ENCODE measurements at places on chromosomes 5 and 9. TPM values are rescaled to one million over a fixed set of nuclear protein-coding genes. Genes with fewer than 3 reads are reported as not detected.

DNA sequence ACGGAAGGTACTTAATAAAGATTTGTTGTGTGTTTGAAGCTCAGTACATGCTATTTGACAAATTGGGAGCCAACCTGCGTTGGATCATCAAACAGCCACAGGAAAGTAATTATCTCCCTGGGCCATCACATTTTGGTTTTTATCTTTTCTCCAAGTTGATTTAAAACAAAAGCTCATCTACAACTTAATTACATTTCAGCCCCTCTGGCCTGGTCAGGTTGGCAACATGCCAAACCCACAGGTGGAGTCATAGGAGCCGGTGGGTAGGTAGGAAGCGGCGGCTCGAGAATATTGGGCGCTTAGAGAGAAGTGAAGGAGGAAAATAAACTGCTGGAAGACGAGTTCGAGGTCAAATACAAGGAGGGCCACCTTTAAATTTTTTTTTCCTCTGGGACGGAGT, 64.9 kb upstream of the FANCC start:
- DNase-seq = no peak
- H3K4me1 ChIP-seq = no peaks in the 10 kb centered on the region

DNA sequence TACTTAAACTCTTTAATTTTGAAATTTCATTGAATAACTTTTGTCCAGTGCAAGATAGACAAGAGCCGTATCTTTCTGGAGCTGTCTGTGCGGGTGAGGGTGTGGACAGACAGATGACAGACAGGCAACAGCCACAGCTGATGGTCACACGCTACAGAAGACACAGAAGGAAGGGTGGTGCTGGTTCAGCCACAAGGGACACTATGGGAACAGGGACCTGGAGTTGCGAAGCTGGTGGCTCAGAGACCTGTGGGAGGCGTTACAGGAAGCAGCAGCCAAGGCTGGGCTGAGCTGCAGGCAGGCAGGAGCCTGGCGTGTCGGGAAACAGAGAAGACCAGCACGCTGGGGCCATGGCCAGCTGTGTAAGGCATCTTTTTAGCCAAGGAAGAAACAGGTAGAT, 104.4 kb downstream of the WNK2 start:
- H3K27ac ChIP-seq = no peak overlapping the region
- DNase-seq = no peak
- no peaks in the 10 kb centered on the region for H3K4me1 ChIP-seq
- no peaks in the 10 kb centered on the region for H3K36me3 ChIP-seq

DNA sequence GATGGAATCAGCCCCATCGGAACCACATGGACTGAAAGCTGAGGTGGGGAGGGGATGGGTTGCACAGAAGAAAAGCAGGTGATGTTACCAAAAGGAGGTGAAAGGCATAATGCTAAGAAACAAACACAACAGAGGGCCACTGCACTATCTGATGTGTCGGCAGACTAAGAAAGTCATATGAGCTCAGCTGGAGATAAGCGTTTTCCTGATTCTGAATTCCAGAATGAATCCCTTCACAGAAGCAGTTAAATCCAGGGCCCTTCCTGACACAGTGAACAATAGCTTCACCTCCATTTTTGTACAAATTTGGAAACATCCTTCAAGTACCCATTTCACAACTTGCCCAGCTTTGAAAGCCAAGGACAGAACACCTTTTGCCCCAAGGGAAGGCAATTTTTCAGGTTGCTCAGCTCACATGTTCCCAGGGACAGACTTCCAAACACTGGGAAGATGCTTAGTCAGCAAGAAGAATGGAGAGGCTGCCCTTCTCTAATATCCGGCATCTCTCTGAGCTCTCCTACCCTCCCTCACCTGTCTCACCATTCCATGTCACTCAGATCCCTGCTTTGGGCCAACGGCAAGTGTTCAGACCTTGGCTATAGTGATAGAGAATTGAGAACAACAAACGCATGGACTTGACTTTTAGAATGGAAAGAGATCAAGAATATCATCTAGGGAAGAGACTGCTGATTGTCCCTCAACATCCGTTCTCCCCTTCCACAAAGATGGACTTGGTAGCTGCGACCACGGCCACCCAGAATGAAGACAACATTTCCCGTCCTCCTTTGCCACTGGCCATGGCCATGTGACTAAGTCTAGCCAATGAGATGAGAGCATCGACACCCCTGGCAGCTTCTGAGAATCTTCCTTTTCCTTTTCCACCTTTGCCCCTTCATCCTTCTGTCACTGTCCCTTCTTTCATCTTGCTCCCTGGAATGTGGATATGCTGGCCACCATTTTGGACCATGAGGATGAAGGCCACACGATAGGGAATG, 68.6 kb upstream of the IL17B start:
- H3K27ac ChIP-seq = no peak overlapping the region
- DNase-seq = no peak
- peaks cover 2% of the 10 kb centered on the region for H3K4me1 ChIP-seq
- H3K36me3 ChIP-seq = no peaks in the 10 kb centered on the region

GRCh38 chr5:1511651-1512540, 11.9 kb downstream of the LPCAT1 start:
- no peak overlapping the region for H3K4me3 ChIP-seq
- H3K27ac ChIP-seq = no peak overlapping the region
- H3K4me1 ChIP-seq = peaks cover 15% of the 10 kb centered on the region
- peak; percentile 39 for DNase-seq
- peaks cover 2% of the 10 kb centered on the region for H3K36me3 ChIP-seq

GRCh38 chr9:76812591-76812990, 48.4 kb downstream of the PCA3 start:
- peaks cover 41% of the 10 kb centered on the region for H3K27me3 ChIP-seq
- H3K4me1 ChIP-seq = no peaks in the 10 kb centered on the region
- H3K27ac ChIP-seq = no peak overlapping the region

Gene SLC34A3
- not detected for total RNA-seq

DNA sequence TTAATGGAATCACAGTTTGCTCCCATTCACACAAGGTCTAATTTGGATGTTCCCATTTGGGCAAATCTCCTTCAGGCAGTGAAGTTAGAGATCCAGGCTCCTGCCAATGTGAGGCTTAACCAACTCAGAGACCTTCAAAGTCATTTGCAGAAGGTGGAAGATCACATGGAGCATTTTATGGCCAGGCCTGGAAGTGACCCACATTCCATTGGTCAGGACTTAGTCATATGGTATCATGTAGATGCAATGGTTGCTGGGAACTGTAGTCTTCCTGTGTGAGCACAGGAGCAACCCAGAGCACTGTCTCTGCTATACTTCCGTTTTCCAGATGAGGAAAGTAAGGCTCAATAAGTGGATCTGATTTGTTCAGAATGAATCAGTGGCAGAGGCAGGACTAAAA, 292.7 kb upstream of the SMARCA2 start:
- peaks cover 12% of the 10 kb centered on the region for H3K27me3 ChIP-seq
- no peak for DNase-seq
- H3K4me1 ChIP-seq = no peaks in the 10 kb centered on the region
- no peak overlapping the region for H3K27ac ChIP-seq

- no peak overlapping the region for H3K27ac ChIP-seq
- peaks cover 12% of the 10 kb centered on the region for H3K4me1 ChIP-seq
- no peaks in the 10 kb centered on the region for H3K36me3 ChIP-seq
- H3K4me3 ChIP-seq = no peak overlapping the region
- peaks cover 13% of the 10 kb centered on the region for H3K27me3 ChIP-seq
These were observed 102.1 kb downstream of the ACER2 start for GRCh38 chr9:19510907-19511306.

- no peak overlapping the region for H3K4me3 ChIP-seq
- H3K27me3 ChIP-seq = no peaks in the 10 kb centered on the region
- H3K27ac ChIP-seq = no peak overlapping the region
- no peak for DNase-seq
- no peaks in the 10 kb centered on the region for H3K36me3 ChIP-seq
These were observed 236.1 kb downstream of the ASTN2 start for GRCh38 chr9:117178596-117179375.

- no peak overlapping the region for H3K4me3 ChIP-seq
- H3K27ac ChIP-seq = no peak overlapping the region
- H3K4me1 ChIP-seq = peaks cover 67% of the 10 kb centered on the region
- H3K27me3 ChIP-seq = no peaks in the 10 kb centered on the region
- DNase-seq = no peak
These were observed 8.3 kb downstream of the RGS14 start for GRCh38 chr5:177365845-177366527.

GRCh38 chr5:137730336-137730735, 5.6 kb downstream of the KLHL3 start:
- H3K4me1 ChIP-seq = no peaks in the 10 kb centered on the region
- no peak overlapping the region for H3K27ac ChIP-seq
- H3K4me3 ChIP-seq = no peak overlapping the region
- H3K27me3 ChIP-seq = no peaks in the 10 kb centered on the region

- H3K4me3 ChIP-seq = no peak overlapping the region
- no peaks in the 10 kb centered on the region for H3K27me3 ChIP-seq
- no peak overlapping the region for H3K27ac ChIP-seq
- no peak for DNase-seq
These were observed 363.5 kb downstream of the NDUFS4 start for GRCh38 chr5:53923961-53924360.

DNA sequence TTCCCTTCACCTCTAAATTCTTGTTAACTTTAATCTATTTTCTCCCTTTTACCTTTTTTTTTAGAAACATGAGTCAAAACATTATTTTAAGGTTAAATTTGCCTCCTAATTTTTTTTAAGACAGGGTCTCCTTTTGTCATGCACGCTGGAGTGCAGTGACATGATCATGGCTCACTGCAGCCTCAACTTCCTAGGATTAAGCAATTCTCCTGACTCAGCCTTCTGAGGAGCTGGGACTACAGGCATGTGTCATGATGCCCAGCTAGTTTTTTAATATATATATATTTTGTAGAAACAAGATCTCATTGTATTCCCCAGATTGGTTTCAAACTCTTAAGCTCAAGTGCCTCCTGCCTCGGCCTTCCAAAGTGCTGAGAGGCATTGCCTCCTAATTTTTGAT, 424.7 kb upstream of the FAM174A start:
- H3K27me3 ChIP-seq = no peaks in the 10 kb centered on the region
- H3K4me3 ChIP-seq = no peak overlapping the region
- H3K4me1 ChIP-seq = no peaks in the 10 kb centered on the region

DNA sequence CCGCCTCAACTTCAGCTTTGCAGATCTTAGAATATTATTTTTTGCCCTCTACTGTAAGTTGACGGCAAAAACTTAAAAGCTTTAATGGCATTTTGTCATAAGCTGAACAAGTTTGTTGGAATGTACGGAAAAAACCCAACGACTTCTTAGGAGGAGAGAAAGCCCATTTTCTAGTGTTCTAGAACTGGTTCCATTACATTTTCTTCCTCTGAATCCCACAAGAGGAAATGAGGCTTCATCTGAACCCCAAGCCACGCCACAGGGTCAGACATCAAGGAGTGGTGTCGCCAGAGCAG, 113.7 kb downstream of the LHFPL2 start:
- H3K4me1 ChIP-seq = no peaks in the 10 kb centered on the region
- H3K27me3 ChIP-seq = peaks cover 28% of the 10 kb centered on the region
- no peaks in the 10 kb centered on the region for H3K36me3 ChIP-seq
- no peak overlapping the region for H3K27ac ChIP-seq

DNA sequence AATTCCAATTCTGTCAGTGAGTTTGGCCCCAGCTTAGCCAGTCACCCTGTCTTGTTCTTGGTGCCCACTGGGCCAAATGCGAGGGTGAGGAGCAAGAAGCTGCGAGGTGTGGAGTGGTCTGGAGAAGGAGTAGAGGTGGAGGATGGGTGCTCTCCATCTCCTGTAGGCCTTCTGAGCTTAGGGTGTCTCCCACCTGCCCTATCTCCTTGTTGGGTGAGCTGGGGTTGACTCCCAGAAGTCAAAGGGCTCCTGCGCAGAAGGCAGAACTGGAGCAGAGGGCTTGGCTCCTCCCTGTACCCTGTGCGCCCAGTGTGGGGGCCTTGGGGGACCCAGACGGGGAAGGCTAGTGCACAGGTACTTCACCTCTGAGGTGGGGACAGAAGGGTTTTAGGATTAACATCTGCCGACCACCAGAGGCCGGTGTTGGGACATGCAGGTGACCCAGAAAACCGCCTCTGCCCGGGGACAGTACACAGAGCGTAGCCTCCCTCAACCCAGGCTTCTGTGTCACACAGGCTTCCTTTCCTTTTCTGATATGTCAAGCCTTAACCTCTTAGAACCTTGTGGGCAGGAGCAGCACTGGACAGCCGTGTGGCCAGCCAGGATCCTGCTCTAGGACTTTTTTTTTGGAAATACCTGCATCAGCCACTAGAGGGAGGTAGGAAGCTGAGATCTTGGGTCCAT, 16.9 kb downstream of the IL5 start:
- peak; percentile 63 for DNase-seq
- H3K4me3 ChIP-seq = no peak overlapping the region
- peaks cover 55% of the 10 kb centered on the region for H3K4me1 ChIP-seq

DNA sequence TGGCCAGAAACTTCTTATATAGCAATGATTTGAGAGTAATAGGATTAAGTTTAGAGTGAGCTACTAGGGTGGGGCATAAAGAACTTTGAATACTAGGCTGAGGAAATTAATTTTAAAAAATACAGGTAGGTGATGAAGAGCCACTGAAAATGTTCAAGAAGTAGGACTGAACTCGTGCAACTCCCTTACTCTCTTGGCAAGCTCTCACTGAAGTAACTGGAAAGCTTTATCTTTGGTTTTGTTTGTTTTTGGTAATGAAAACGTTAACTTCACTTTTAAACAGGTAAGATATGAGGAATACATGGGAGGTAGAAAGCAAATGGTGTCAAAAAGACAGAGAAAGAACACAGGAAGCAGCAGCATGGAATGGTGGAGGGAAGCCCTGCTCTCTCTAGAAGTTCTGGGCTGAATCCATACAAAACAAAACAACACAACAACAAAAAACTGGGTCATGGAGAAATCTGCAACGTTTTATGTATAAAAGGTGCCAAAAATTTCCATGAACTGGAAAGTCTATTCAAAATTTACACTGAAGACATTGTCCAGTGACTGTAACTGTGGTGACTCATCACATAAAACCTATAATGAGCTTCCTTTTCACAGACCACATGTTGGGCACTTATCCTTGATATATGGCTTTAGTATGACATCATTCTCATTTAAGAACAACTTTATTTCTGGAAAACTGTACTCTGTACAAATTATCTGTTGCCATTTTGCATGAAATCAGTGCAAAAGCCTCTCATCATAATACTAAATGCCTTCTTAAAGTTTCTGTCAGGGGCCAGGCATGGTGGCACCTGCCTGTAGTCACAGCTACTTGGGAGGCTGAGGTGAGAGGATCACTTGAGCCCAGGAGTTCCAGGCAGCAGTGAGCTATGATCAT, 91.2 kb upstream of the CHD1 start:
- DNase-seq = no peak
- no peak overlapping the region for H3K4me3 ChIP-seq
- no peak overlapping the region for H3K27ac ChIP-seq
- H3K36me3 ChIP-seq = no peaks in the 10 kb centered on the region
- no peaks in the 10 kb centered on the region for H3K27me3 ChIP-seq
- H3K4me1 ChIP-seq = peaks cover 3% of the 10 kb centered on the region

Data from activated CD8-positive, alpha-beta memory T cell treated with anti-CD3 and anti-CD28 coated beads, Interleukin-2, amount 10 ng/mL, durations not matched to agents 7 days and 5 days (primary cell).